ENCODE measurements at places on chromosomes 3 and 15. TPM values are rescaled to one million over a fixed set of nuclear protein-coding genes. Genes with fewer than 3 reads are reported as not detected.
A peak's percentile ranks its signal among the peaks of the same experiment; 100 is the strongest.

- ATAC-seq = no peak
Measured at GRCh38 chr3:50550079-50550736, 17.3 kb downstream of the C3orf18 start.

DNA sequence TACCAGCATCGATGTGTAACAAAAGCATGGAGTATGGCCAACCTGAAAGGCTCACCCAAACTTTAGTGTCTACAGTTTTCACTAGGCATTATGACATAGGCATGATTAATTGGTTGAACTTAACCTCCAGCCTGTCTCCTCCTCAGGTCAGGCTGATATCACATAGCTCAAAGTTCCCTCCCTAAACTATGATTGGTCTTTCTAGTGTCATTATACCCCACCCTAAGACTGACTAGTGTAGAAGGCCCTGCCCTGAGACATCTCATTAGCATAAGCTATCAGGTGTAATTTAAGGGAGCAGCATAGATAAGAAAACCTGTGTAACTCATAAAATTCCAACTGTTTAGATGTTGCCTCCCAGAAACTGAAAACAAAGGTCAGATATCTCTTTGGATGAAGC lies 195.2 kb downstream of the ALCAM start:
- ATAC-seq = no peak

GRCh38 chr3:142211034-142211433 lies 14.4 kb downstream of the GK5 start:
- ATAC-seq = peak; percentile 8

DNA sequence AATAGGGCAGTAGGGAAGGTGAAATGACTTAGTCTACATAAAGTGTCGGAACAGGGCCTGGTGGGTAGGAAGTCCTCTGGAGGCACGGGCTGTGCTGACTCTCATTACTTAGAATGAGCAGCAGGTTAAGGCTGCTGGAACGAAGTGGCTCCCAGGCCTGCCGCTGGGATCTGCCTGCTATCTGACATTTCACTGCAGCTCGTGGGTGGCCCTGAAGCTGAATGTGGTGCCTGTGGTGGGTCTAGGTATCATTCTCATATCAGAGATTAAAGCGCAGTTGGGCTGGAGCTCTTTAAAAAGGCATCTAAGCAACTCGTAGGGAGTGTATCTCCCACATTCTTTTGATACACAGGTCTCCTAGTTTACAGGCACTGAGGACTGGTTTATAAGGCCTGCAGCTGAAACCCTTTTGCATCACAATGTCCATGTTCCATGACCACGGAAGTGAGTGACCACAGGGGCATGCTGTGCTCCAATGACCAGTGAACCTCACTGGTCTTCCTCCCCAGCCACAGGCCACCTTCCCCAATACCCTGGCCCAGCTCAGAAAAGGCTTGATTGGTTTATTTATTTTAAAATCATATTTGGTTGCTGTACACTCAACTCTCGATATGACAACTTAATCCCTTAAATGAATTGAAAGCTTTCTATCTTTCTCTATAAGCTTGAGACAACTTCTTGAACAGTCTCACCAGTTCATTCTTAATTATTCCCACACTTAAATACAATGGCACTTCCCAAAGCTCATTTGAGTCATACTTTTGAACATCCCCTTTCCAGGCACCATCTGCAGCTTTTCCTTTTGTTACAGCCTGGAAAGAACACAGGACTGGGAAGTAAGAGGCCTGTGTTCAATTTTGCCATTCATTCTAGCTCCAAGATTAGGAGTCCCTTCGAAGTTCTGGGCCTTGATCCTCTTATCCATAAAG lies 19.0 kb downstream of the ADAMTS9 start:
- no peak for ATAC-seq

Gene ABCF3
- 31.8 TPM for total RNA-seq

Gene CDC25A
- total RNA-seq = 0.40 TPM

Gene ZDHHC19
- not detected for total RNA-seq

Gene SSUH2
- 3.8 TPM for total RNA-seq
